ENCODE measurements at places on chromosomes 12 and 14.

GRCh38 chr14:46999661-47000060, 348.1 kb upstream of the RPL10L start:
- no peak for DNase-seq

GRCh38 chr12:89250213-89250612, 102.1 kb downstream of the DUSP6 start:
- DNase-seq = no peak

DNA sequence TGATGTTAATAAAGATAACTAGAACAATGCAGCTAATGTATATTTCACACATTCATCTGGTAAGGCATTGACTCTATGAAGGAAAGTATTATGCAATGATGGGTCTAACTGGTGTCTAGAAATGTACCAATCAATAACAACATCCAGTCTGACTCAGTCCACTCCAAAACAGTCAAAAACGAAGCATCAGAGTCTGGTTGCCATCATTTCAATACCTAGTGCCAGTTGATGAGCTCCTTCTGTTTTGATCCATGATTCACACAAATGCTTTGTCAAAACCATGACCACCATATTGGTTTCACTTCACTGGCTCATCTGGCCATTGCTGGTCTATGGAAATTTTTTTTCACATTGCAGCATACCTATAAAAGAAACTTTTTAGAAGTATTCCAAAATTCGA, 747.2 kb upstream of the TMEM132C start:
- no peak for DNase-seq

GRCh38 chr14:66085665-66086064, 400.5 kb upstream of the CCDC196 start:
- no peak for DNase-seq

DNA sequence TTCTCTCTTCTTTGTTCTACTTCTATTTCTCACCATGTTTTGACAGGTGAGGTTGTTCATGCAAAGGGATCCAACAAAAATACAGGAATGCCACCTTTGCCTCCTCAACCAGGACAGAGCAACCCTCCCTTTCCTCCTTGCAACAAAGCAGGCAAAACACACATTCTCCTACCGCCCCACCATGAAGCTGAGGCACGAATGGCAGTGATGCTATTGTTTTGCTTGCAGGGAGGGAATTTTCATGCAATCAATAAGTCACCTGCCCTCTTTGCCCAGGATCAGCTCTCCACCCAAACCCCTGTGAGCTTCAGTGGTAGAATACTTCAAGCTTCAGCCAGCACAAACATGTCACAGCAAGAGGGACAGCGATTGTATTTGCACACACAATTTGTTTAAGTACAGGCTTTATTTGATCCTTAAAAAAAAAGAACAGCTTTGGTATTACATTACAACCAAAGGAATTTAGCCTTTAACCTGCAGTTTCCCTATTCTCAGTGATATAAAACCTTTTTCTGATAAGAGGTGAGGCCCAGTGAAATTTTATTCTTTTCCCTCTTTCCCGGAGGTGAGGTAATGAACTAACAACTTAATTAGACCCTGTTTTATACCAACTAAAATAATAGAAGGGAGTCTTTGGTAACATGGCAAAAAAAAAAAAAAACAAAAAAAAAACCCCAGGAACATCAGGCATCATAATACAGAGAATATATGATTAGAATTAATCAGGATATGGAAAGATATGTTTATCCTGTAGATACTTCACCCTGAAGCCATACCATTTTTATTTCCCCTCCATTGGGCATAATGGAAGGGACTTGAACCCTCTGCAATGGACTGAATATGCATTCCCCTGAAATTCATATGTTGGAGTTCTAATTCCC, 87.0 kb upstream of the EEA1 start:
- DNase-seq = no peak

- DNase-seq = no peak
Observed at GRCh38 chr14:30179381-30180130, 251.9 kb upstream of the PRKD1 start.
